ENCODE measurements at places on chromosomes 1 and 21.

DNA sequence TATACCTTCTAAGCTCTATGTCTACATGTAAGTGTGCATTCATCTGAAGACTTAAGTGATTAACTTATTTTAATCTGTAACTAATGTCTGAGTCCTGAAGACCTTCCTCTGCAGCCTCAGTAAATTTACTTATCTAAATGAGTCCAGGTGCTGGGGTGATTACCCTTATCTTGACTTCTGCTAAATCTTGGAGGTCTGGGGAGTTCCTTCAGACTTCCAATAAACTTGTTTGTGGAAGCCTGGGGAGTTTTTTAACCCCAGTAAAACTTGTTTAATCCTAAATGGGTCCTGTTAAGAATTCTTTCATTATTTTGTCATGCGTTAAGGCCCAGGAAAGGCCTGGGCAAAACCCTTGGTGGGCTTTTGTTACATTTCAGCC lies 37.0 kb downstream of the RSPH1 start:
- DNase-seq = no peak

GRCh38 chr1:223421676-223422075 lies 28.5 kb downstream of the CCDC185 start:
- DNase-seq = no peak

GRCh38 chr1:6029351-6029750 lies 16.3 kb upstream of the KCNAB2 start:
- no peak for DNase-seq

DNA sequence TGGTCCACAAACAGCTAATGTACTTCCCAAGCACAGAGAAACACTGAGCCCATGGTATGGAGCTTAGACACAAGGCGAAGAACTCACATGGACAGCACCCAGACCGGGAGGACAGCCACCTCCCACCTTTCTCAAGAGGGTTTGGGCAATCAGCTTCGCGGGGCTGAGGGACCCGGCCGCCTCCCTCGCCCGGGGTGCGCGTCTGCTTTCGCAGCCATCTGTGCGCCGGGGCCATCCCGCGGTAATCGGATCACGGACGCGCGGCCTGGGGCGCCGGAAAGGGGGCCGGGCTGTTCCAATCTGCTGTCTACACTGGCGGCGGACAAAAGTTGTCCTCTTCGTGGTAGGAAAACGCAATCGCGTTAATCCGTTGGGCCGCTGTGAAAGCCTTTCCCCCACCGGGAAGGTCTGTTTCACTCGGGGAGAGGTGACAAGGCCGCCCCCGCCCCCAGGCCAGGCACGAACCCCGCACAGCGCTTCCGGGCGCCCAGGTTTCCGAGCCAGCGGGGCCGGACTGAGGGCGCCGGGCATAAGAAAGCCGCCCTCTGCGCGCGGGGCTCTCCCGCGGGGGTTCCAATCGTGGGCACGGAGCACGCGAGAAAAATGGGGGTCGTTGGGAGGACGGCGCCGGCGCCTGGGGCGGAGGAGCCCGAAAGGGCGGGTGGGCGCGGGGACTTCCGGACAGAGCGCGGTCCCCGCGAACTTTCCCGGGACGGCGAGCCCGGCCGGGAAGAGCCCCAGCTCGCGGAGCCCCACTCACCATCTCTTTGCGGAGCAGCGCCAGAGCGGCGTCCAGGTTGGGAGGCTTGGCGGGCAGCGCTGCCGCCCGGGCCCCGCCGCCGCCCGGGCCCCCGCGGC lies 664 bp downstream of the FAM89A start:
- DNase-seq = peak; percentile 53

GRCh38 chr1:27548858-27549719 lies 54.9 kb downstream of the AHDC1 start:
- no peak for DNase-seq

GRCh38 chr1:47776667-47777131 lies 220.5 kb downstream of the TRABD2B start:
- no peak for DNase-seq

DNA sequence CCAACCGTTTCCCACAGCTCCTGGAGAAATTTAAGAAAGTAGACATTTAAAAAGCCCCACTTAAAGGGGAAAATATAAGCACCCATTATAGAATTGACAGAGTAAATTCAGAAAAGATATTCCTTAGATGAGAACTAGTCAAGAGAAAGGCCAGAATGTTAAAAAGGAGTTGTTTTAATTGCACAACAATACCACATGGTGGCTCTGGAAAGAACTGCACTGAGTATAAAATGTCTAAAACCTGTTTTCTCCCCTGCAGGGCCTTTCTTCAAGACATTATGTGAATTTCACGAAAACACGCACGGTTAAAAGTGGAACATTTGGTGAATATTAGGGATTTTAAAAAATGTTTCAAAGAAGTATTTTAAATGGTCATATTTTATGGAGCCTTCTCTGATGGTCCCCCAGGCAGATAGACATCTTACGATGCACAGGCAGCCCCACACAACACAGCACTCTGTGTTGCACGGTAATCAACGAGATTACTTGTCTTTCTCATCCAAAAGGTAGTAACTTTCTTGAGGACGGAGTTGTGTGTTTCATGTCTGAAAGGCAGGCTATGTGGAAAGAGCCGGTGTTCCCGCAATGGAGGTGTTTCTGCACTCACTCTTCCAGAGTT lies 101.9 kb downstream of the PRRX1 start:
- no peak for DNase-seq

- DNase-seq = no peak
Observed at GRCh38 chr1:163444665-163445064, 122.9 kb downstream of the NUF2 start.

GRCh38 chr1:89890085-89890752 lies 69.4 kb downstream of the LRRC8D start:
- no peak for DNase-seq

- DNase-seq = no peak
Observed at GRCh38 chr1:203182387-203182953, 4.0 kb downstream of the CHI3L1 start.

DNA sequence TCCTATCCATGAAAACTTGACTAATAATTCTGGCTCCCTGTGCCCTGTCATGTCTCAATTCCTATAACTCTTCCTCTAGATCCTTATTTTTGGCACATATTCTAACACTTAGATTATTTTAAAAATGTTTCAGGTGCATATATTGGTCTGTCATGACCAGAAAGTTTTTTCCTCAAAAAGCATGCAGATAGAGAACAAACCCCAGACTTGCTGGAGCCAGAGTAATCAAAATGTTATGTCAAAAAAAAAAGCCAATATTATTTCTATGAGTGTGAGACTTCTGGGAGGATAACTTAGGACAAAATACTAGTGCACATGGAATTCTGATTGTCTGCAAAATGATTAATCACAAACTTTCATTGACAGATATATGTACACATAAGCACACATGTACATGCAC lies 135.1 kb upstream of the MROH9 start:
- DNase-seq = no peak

DNA sequence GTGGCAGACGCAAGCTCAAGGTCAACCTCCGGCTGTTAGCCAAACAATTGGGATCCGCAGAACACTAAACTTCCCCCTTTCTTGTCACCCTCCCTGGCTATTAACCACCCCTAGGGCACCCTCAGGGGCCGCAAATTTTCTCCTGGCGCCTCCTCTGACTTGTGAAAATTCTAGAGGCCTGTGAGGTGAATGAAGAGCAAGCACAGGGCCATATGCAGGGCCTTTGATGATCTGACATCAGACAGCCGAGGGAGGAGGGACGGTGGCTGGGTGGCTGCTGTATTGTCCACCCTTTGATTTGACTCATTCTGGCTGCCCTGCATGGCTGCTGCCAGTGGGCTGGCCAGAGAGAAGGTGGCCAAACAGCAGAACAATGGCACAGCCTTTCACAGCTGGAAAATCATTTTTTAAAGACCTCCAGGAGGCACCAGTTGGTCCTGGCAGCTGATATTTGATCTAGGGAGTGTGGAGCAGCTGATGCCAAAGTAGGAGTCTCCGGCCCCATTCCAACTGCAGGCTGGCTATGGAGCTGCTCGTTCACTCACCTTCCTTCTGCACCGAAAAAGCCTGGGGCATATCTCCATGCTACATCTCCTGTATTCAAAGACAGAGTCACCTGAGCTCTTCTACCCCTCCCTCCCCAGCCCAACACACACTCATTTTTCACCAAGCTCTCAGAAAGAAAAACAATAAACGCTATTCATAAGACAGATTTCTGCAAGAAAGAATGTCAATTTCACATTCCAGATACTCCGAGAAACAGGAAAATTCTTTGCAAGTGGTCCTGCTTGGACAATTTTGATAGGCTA lies 44.9 kb upstream of the BARHL2 start:
- DNase-seq = no peak

DNA sequence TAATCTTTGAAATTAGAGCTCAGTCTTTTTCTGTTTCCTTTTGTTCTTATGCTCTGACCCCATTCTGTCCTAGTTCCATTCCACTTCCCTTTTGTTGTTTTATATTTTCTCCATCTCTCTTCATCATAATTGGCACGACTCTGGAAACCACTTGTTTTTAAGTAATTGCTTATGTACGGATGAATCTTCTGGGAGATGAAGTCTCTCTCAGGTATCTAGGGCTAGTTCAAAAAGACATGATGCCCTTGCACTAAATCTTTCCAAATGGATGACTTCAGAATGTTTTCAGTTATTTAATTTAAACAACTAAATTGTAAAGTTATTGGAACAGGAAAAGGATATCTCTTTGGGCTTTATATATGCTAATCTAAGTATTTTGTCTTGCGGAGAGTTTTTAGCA lies at the start of gene OR6F1:
TSS of gene OR6F1 (minus strand) at position 101 of the 400 bp plus-strand sequence. CDS start 3,891 bp downstream, outside the sequence.
- no peak for DNase-seq

DNA sequence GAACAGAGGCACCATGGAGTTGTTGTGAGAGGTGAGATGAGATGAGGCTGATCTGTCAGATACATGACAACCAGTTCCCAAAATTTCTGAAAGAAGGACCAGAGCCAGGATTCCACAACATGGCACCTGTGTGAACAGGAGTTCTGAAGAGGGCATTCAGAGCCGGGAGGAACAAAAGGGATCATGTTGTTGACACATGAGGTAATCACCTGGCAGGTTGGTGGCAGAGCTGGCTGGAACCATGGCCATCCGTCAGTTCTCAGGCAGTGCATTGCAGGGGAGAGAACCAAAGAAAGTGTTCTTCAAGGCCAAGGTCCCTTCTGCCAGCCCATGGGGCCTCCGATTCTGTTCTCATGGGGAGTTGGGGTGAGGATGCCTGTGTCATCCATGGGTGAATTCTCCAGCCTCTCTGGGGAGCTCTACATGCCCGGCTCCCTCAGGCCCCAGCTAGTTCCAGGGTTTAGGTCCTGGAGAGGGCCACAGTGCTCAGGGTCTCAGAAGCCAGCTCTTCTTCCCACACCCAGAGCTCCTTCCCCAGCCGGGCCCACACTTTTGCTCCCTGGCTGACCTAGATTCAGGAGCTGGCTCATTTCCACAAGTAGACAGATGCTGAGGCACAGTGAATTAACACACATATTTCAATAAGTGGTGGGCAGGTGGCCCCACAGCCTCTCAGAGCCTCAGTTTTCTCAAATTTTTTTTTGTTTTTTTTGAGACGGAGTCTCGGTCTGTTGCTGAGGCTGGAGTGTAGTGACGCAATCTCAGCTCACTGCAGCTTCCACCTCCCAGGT lies 49.1 kb upstream of the CTPS1 start:
- DNase-seq = no peak

DNA sequence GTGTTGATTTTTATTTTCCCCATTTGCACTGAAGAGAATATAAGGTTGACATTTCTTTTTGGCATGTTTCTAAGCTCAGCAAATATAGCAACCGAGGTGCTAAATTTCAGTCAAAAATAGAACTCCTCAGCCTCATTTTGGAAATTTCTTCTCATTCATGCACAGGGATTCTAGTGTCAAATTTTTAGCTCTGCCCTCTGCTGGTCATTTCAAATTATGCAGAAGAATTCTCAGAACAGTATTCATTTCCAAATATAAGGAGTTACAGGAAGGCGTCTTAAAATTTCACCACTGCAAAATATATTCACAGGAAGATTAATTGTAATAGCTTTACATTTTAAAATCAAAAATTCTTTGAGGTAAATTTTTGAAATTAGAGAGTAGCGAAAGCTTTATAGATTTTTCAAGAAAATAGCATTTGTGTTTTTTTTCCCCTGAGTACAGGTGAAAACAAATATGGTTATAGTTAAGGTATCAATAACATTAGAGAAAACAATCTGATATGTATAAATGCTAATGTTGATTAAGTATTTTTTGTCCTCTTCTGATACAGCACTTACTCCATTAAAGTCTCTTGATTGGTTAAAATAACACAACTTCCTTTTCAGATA lies 57.9 kb downstream of the FMN2 start:
- no peak for DNase-seq

- no peak for DNase-seq
Observed at GRCh38 chr21:46114963-46115362, 17.1 kb downstream of the COL6A2 start.

DNA sequence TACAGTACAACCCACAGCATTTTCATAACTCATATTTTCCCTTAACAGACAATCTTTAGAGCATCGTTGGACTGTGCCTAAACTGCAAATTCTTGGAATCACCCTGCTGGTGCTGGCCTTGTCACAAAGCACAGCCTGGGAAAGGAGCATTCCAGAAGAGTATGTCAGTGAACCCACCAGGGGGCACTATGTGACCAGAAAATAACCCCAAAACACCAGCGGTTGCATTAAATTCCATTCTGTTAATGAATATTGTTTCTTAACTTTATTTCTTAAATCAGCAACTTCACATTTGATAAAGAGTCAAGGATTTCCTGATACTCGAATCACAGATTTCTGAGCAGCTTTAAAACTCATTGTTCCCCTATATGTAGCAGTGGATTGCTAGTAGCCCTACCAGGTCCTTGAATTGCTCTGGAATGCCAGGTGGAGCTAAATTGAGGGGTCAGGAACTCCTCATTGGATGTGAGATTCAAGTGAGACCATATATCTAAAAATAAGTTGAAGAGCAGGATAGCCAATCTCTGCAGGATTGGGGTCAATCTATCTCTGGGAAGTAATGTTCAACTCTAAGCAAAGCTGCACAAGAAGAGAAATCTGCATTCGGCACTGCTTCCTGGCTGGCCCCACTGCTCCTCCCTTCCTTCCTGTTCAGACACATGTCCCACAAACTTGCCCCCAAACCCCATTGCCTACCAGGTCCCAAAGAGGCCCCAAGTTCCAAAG lies 12.7 kb upstream of the RAB4A start:
- DNase-seq = peak; percentile 77

GRCh38 chr1:56434740-56435139 lies 144.6 kb downstream of the PLPP3 start:
- peak; percentile 32 for DNase-seq

DNA sequence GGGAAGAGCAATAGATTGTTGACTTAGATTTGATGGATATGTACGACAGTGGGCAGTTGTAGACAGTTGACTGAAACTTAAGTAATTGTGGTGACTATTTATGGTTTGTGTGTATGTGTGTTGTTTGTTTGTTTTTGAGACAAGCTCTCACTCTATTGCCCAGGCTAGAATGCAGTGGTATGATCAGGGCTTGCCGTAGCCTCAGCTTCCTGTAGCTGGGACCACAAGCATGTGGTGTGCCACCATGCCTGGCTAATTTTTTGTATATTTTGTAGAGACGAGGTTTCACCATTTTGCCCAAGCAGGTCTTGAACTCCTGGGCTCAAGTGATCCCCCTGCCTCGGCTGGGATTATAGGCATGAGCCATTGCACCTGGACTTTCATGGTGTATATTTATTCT lies 9.8 kb downstream of the SDHC start:
- DNase-seq = no peak
